ENCODE measurements at places on chromosomes 7 and 10.

GRCh38 chr7:128947854-128948253 is 10.1 kb downstream of the IRF5 start:
- DNase-seq = no peak

DNA sequence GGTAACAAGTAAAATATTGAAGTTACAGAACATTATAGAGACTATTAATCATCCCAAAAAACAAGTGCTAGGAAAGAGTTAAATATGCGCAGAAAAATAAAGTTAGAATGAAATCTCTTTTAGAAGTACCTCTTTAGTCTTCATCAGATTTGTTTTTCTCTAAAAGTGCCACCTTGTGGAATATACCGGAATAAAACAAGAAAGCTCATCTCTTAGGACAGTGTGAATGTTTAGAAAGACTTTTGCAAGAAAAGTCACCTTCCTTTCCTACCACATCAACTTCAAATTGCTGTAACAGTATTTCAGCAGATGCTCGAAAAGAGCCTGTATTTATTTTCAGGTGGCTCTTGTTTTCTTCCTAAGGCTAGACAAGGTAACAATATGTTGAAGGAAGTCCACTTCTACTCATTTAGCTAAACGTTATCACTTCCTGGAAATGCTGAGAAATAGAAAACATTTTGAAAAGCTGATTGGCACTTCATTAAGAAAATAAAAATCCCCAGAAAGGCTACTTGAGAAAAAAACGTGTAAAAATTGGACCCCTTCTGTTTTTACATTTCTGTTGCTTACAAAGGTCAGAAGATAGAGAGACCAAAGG is 19.8 kb upstream of the FAM133B start:
- DNase-seq = no peak

GRCh38 chr10:8014649-8015048 is 39.8 kb upstream of the GATA3 start:
- DNase-seq = no peak

- DNase-seq = no peak
Observed at GRCh38 chr10:1807924-1808323, 70.6 kb upstream of the ADARB2 start.

- DNase-seq = no peak
Observed at GRCh38 chr7:157177333-157177982, 38.7 kb downstream of the UBE3C start.

- DNase-seq = no peak
Observed at GRCh38 chr7:30799976-30800661, 28.9 kb downstream of the MINDY4 start.

DNA sequence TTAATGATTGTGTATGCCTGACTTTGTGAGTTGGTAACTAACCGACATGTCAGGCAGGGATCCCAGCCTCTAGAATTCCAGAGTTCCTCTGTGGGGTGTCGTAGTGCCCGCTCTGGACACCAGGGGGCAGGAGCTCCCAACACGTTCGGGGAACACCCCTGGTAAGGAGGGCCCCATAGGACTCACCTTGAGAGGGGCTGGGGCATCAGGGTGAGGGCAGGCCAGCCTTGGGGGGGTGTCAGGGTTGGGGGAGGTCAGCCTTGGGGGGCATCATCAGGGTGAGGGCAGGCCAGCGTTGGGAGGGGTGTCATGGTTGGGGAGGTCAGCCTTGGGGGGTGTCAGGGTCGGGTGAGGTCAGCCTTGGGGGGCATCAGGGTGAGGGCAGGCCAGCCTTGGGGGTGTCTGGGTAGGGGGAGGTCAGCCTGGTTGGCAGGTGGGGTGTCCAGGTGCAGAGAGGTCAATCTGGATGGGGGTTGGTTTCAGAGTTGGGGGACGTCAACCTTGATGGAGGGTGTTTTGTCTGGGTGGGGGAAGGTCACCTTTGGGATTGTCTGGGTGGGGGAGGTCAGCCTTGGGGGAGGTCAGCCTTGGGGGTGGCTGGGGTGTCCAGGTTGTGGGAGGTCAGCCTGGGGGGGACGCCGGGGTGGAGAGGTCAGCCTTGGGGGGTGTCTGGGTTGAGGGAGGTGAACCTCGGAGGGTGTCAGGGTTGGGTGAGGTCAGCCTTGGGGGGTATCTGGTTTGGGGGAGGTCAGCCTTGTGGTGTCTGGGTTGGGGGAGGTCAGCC is 45.6 kb upstream of the SUN1 start:
- DNase-seq = peak; percentile 77

GRCh38 chr7:117210397-117210796 is 112.5 kb downstream of the WNT2 start:
- DNase-seq = no peak

GRCh38 chr7:25361863-25362262 is 133.6 kb upstream of the NPVF start:
- DNase-seq = no peak

DNA sequence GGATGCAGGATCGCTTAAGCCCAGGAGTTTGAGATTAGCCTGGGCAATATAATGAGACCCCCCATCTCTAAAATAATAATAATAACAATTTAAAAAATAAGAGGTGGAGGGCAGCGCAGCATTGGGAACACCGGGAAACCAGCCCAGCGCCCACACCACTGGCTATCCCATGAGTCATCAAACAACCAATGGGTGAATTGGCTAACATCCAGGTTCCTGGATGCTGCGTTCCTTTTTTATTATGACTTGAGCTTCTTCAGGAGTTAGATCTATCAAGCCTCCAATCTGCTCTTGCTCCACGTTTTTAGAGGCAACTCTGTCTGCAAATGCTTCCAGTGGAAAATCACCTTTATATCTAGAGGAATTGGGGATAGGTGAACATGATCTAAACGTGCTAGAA is 10.0 kb upstream of the LRRC4 start:
- DNase-seq = no peak

- no peak for DNase-seq
Observed at GRCh38 chr10:22854935-22855421, 72.9 kb upstream of the ARMC3 start.

DNA sequence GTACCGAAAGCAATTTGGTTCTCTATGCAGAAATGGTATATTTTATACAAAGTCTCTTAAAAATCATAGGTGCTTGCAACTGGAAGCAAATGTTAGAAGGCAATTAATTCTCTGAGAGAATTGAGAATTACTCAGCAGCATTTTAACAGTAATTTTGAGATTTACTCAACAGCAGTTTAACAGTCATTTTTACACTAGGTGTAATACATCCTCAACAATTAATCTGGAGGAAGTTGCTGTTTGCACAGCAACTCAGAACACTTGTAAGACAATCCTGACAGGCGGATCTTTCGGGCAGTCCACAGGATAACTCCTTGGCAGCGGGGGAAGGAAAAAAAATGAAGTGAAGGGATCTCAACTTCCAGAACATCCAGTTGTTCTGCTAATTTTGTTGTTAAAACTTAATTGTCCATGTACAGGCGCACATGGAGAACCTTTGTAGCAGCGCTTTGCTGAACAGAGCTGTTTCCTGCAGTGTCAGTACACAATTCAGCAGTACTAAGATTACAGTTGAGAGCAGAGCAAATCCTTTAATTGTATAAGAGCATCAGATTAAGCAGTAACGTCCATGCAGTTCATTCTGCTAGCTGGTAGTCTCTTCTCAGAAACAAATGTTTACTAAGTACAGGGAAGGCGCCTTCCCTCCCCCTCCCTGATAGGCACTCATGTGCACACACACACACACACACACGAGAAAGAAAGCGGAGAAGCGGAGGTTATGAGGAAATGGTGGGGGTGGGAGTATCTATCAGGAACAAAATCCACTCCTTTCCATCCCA is 43.8 kb downstream of the ENO4 start:
- no peak for DNase-seq

GRCh38 chr7:87151729-87152111 is 533 bp upstream of the DMTF1 start:
- DNase-seq = no peak

GRCh38 chr7:64881461-64882287 is 21.4 kb upstream of the ZNF273 start:
- DNase-seq = no peak

DNA sequence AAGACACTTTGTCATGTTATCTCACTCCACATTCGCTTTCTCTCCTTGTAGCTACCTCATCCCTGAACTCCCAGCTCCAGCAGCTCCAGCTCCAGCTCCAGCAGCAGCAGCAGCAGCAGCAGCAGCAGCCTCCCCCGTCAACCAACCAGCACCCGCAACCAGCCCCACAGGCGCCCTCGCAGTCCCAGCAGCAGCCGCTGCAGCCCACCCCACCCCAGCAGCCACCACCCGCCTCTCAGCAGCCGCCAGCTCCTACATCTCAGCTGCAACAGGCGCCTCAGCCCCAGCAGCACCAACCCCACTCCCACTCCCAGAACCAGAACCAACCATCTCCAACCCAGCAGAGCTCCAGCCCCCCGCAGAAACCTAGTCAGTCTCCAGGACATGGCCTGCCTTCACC is 226.6 kb upstream of the YAE1 start:
- no peak for DNase-seq

GRCh38 chr10:5679606-5680005 is 5.0 kb upstream of the TASOR2 start:
- no peak for DNase-seq

DNA sequence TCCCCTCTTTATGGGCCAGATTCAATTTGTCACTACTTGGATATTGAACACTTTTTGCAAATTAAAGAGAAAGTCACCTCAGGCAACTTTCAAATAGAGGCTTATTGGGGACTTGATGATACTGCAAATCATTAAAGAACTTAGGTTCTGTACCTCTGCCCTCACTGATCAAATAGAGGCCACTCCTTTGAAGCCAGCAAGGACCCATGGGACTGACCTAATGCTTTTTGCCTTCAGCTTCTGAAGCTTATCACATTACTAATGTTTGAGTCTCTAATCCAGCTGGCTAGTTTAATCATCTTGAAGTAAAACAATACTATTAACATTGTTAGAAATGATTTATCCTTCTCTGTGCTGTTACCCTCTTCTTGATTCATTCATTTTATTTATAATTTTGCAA is 93.0 kb upstream of the ZNF800 start:
- no peak for DNase-seq

DNA sequence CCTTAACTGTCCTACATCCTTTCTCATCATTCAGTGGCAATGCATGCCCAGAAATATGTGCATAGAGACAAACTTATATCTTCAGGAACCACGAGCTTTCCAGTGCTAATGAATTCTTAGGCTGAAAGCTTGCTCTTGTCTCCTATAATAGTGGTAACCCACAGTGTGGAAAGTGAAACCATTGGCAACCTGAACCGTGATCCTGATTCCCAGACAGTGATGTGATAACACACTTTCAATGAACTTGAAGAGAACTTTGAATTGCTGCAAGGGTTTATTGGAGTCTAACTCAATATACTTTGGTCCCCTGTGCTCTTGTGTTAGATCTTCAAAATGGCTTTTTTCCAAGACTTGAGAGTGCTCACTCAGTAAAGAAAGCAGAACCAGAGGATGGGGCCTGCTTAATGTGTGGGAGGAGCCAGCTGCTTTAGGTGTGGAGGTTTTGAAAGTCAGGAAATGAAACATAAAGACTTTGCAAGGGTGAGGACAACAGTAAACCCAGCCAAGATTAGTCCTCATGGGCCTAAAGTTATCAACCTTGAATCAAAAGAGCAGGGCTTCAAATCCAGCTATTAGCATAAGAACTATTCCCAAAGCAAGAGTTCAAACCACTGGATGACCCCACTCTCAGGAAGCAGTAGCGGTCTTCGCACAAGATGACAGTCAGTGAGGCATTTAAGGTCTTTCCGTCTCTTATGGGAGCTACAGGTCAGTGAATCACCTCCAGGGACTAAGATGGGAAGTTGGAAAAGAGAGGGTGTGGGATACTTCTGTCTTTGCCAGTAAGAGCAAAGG is 332.4 kb upstream of the NRP1 start:
- no peak for DNase-seq

DNA sequence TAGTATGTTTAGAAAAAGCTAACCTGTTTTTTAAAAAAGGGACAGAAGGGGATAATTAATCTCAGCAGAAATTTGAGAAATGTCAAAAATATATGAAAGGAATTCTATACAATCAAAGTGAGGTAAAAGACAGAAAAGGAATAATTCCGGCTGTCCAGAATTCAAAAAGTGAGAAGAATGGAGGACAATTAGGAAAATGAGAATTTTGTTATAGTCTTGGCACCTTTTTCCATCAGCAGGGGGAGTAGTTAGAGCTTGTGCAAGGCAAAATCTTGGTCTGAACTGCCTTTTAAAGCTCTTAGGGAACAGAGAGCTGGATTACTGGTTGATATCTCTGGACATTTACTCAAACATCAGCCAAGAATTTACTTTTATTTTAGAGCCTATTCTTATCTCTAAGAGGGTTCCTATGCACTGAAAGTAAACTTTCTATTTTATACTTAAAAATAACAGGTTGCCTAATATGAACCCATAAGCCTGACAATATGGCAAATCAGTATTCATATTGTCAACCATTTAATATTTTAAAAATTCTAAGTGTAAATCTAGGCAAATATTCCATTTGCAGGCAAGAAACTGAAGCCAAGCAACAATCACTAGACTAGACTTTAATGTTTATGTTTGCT is 185.6 kb downstream of the ANK3 start:
- no peak for DNase-seq
